ENCODE measurements at places on chromosomes 12 and 14.

- DNase-seq = peak; percentile 44
Measured at GRCh38 chr14:103808403-103809001, 38.9 kb downstream of the PPP1R13B start.

GRCh38 chr14:85002846-85003245 is 527.1 kb upstream of the FLRT2 start:
- no peak for DNase-seq

GRCh38 chr14:61355892-61356325 is 34.5 kb downstream of the PRKCH start:
- DNase-seq = peak; percentile 32

- no peak for DNase-seq
Measured at GRCh38 chr14:68759017-68759560, 33.8 kb downstream of the ZFP36L1 start.

- DNase-seq = no peak
Measured at GRCh38 chr14:81273961-81274575, 53.3 kb upstream of the GTF2A1 start.
